ENCODE measurements at places on chromosomes 4 and X.

- no peak for DNase-seq
Observed at GRCh38 chrX:72043636-72044035, 88.1 kb downstream of the RTL5 start.

DNA sequence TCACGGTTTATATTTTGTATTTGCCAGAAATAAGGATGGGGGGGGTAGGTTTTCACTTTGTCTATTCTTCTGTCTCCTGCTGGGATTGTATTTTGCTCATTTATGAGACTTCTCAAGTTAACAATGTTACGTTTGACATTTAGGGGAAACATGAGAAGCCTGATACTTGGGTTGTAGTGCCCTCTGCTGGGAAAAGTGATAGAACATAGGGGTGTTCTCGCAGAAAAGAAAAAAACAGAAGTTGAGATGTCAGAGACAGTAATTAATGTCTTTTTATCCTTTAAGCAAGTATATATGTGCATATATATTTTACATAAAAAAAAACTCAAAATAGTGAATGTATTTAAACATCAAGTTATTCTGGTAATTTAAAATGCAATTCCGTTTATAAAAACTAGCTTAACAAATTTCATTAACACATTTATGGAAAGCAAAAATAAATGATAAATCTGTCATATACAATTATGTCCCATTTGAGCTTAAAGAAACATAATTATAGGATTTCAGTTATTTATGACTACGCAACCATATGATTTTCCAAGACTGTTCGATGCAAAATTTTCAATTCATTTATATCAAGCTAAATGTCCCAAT lies 46.0 kb upstream of the TMPRSS11F start:
- DNase-seq: no peak

- peak; percentile 79 for DNase-seq
Observed at GRCh38 chrX:46446727-46447378, 98.4 kb downstream of the ZNF674 start.

DNA sequence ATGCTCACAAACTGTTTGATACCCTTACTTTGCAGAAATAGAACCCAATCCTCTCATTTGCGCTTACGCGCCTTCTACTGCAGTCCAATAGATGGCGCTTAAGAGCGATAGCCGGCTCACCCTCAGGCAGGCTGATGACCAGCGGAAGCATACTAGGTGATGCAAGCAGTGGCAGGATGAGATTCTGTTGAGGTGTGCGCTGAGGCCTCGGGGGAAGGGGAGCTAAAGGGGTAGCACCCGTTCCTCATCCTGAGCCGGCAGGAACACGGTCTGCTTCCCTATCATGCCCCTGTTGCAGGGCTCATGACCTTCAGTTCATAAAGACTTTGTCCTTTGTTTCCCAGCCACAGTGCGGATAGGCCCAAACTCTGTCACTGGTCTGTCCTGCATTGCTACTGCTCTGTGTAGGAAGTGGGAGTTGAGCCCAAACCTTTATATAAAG lies 628.9 kb downstream of the TLL1 start:
- DNase-seq: no peak

DNA sequence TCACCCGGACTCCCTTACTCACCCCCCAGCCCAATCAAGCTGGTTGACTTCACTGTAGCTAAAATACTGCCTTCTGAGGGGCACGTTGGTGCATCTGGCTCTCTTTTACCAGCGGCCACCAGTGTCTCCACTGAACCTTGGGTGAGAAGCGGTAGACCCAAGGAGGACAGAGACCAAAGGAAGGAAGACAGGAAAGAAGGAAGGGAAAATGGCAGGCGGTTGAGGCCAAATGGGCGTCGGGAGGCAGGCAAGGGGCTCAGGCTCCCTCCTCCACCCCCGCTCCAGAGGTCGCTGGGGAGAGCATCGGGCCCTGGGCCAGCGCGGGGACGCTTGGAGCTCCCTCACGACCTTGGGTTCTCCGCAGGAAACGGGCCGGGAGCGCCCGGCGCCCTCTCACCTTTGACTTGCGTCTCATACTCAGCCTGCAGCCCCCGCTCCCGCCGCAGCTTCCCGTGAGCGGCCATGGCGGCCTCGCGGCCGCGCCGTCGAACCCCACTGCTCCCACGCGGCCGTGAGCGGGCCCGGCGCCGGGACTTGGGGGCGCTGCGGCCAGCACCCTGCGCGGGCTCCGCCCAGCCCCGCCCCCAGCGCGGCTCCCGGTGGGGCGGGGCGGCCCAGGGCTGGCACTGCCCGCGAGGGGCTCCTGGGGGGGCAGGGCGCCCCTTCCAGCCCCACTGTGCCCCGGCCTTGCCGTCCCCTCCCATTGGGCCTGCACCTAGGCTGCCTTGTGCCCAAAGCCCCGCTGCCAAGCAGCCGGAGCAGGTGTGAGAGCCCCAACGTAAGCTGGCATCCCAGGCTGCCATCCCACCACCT lies at the start of gene ARHGAP4:
TSS of gene ARHGAP4 (minus strand) at position 526 of the 813 bp plus-strand sequence. CDS start at position 464, 62 bp downstream.
- DNase-seq: peak; percentile 36

DNA sequence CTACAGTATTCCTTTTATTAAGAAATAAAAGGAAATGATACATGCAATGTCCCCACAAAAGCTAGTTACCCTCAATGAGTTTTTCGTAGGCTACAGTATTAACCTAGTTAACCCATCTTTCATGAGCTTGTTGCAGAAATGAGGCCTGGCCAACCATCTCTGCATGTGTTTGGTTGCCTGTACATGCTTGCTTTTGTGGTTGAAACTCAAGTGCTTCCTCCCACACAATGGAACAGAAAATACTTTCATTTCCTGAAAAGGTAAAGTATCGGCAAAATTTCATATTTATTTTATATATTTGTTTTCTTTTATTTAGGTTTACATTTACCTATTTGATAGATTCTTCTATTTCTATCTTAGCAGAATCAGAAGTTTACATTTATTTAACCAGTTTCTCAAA lies 214.6 kb upstream of the FAM241A start:
- DNase-seq: no peak

DNA sequence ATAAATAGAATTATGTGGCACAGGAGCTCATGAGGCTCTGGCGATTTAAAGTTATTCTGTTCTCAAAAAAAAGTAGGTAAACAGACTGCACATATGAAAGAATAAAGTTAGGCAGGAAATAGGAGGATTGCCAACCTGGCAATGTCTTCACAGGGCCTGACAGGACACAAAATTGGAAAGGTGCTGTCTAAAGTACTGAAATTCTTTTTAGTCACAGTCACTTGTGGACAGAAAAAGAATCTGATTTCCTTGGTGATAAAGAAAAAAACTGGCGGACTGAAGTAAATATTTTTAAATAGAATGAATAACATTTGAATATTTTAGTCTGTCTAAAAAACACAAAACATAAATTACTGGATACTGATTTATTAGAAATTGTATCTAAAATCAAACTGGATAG lies 124.4 kb downstream of the VEGFC start:
- no peak for DNase-seq

DNA sequence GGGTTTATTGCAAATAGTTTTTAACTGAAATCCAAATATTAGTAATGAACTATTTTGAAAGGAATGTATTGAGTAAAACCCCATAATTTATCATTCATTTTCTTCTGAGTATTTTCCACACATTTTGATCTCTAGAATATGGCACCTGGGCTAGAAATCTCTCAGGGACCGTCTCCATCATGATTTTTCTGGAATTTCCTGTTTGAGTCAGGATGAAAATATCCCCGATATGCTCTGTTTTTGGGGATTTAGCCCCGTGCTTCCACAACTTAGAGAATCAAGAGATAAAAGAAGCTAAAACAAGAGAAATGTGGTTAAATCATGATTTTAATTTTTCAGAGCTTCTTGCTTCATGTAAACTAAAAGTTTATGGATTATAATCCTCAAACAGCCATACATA lies 114.2 kb downstream of the SPCS3 start:
- DNase-seq: no peak

DNA sequence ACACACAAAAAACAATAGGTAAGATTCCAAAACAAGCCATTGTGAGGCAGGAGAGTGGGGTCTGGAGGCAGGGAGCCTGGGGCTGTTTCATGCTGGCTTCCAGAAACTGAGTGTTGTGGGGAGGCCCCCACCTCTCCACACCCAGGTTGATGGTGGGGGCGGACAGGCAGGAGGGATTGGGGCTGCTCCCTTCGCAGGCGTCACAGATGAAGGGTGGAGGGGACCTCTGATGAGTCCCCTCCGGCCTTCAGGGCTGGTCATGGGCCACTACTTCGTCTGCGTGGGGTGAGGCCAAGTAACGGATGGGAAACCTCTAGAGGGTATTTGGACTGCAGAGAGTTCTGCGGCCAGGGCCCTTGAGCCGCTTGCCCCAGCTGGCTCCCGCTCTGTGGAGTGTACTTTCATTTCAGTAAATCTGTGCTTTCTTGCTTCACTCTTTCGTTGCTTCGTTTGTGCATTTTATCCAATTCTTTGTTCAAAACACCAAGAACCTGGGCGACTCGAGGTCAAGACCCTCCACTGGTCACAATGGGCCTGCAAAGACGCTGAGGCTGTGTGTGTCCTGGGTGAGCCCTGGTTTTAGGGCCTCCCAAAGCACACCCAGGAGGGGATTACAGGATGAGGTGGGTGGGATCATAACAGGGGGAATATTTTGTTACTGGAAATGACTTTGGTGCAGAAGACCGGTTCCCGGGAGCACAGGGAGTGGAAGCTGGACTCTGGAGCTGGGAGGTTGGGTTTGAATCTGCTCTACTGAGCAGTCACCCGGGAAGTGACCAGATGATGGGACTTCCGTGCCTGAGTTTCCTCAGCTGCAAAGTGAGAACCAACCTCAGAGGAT lies 83.7 kb upstream of the ADRA2C start:
- DNase-seq: no peak

DNA sequence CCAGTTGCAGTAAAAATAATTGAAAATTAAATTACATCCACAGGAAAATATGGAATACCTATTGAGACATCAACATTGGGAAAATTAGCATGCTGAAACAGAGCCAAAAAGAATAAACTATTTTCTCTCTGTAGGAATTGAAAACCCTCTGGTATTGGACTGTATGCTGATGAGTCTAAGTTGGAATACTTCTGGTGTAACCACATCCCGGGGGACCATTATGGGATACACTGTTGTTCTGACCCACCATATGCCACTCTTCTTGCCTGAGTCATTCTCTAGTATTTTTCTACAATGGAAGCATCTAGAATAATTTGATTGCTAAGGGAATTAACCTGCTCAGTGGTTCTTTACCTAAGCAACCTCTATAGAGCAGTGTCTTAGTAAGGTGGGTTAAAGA lies 640.7 kb upstream of the AGA start:
- no peak for DNase-seq

DNA sequence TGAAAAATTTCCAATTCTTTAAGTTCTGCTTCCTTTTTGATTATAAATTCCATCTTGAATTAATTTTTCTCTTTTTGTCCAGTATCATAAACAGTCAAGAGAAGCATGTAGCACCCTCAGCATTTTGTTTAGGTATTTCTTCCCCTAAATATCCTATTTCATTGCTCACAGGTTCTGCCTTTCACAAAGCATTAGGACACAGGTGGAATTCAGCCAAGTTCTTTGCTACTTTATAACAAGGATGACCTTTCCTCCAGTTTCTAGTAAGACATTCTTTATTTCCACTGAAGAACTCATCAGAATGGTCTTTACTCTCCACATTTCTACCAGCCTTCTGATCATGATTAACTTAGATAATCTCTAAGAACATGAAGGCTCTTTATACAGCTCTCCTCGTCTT lies 7.4 kb downstream of the SLC9B1 start:
- DNase-seq: no peak

- DNase-seq: no peak
Observed at GRCh38 chr4:176789955-176790354, 2.8 kb downstream of the VEGFC start.

DNA sequence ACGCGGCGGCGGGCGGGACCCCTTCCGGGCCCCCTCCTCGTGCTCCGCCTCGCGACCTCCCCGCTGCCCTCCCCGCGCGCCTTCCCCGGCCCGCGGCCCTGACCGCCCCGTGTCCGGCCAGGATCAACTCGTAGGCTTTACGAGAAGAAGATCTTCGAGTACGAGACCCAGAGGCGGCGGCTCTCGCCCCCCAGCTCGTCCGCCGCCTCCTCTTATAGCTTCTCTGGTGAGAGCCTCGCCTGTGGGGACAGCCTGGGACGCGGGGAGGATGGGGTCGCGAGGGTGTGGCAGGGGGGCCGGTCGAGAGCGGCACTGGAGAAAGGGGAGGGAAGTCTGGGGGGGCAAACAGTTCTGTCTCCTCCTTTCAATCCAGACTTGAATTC lies 465 bp downstream of the EMD start:
- DNase-seq: no peak

DNA sequence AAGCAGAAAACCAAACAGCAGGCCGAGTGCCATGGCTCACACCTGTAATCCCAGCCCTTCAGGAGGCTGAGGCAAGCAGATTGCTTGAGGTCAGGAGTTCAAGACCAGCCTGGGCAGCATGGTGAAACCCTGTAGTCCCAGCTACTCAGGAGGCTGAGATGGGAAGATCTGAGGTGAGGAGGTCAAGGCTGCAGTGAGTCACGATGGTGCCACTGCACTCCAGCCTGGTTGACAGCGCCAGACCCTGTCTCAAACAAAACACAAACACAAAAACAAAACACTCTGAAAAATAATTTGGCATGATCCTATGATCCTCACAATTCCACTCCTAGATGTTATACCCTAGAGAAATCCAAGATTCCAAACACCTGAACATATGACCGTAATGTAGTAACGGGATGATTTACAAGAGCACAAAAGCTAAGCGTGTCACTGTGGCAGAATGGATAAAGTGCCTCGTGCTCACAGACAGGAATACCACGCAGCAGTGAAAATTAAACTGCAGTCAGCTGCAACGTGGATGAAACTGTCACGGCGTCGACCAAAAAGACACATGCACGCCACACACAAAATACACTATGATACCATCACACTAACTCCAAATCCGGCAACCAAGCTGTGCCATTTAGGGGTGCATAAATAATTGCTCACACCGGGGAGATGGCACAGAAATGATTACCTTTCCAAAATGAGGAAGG lies 1.7 kb downstream of the NELFA start:
- no peak for DNase-seq

DNA sequence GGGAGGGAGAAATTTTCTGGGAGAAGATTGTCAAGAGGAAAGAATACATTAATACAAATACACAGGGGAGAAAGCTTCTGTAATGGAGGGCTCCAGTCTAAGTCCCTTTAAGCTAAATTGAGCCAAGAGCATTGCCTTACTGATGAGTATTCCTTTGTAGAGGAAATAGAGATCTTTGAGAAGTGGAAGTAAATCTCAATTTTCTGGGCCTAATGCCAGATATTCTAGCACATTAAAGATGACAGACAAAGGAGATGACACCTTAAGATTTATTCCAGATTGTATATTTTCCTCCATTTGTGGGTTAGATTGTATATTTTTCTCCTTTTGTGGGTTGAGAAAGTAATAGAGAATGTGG lies 28.5 kb upstream of the SMAD1 start:
- no peak for DNase-seq

- DNase-seq: no peak
Observed at GRCh38 chr4:65353098-65353497, 317.2 kb downstream of the EPHA5 start.

DNA sequence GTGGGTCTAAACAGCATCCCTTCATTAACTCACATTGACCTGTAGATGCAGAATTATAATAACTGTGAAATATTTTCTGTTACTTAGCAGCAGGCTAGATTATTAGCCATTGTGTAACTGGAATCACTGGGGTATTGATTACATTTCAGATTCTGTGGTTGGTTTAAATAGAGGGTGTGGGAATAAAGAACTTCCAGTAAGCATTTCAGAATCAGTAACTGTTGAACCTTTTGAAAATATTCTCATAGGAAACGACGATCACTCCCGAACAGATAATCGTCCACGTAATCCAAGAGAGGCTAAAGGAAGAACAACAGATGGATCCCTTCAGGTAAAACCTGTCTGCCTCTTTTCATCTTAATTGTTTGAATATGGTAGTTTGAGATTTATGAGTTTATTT lies 33.6 kb downstream of the FMR1 start:
- no peak for DNase-seq

All from stimulated activated CD8-positive, alpha-beta memory T cell treated with anti-CD3 and anti-CD28 coated beads, Interleukin-15, amount 100 ng/mL, for 4 hours (primary cell).